ENCODE measurements at places on chromosomes 7 and 10.
A peak's percentile ranks its signal among the peaks of the same experiment; 100 is the strongest.

GRCh38 chr7:119175911-119176627, 951.6 kb downstream of the ANKRD7 start:
- peak; percentile 74 for DNase-seq

DNA sequence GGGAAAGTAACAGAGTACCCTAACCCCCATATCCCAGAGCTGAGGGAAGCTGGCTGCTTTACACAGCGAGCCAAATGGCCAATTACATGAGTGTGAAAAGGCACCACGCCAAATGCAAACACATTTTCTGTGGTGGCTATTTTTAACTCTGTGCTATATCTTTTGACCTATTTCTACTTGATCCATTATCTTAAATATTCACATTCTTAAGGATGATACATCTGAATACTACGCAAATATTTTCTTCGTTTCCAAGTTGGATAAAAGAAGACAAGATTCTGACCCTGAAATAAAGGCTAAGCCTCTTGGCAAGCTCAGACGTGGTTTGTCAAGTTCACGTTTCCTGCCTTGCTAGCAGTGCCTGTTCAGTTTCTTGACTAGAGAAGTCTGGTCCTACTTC, 146.7 kb upstream of the TMEM196 start:
- DNase-seq: peak; percentile 61

- DNase-seq: no peak
These were observed 56.8 kb downstream of the GPR141 start for GRCh38 chr7:37740398-37740797.

- DNase-seq: no peak
These were observed 204.3 kb downstream of the ANK3 start for GRCh38 chr10:60185421-60185820.

GRCh38 chr7:114418117-114418516, 3.5 kb downstream of the FOXP2 start:
- DNase-seq: no peak

DNA sequence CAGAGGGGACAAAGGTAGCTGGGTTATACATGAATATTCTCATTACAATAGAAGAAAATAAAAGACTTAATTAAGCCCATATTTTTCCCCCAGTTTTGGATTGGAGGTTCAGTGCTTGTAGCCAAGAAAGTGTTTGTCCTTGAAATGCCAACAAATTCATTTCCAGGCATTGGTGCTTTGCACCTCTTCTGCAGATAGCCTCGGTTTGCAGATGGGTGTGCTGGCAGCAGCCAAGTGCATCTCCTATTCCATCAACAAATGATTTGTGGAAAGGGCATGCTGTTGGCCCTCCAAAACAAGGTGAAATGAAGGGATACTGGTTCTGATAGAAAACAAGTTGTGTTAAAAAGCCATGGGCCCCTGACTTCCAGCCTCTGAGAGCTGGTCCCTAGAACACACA, 187.3 kb downstream of the DPY19L1 start:
- DNase-seq: no peak

GRCh38 chr10:126006906-126007305, 110.5 kb downstream of the FANK1 start:
- no peak for DNase-seq

- no peak for DNase-seq
These were observed 27.9 kb downstream of the SCART1 start for GRCh38 chr10:133481657-133482056.
